ENCODE measurements at places on chromosomes 5 and 9.

GRCh38 chr5:154202379-154203260 lies 12.1 kb downstream of the GALNT10 start:
- DNase-seq, result peak; percentile 57

- no peak for DNase-seq
These were observed 5.2 kb downstream of the MEF2C start for GRCh38 chr5:88877826-88878225.

- no peak for DNase-seq
These were observed 66.8 kb downstream of the TBCA start for GRCh38 chr5:77709340-77709739.

DNA sequence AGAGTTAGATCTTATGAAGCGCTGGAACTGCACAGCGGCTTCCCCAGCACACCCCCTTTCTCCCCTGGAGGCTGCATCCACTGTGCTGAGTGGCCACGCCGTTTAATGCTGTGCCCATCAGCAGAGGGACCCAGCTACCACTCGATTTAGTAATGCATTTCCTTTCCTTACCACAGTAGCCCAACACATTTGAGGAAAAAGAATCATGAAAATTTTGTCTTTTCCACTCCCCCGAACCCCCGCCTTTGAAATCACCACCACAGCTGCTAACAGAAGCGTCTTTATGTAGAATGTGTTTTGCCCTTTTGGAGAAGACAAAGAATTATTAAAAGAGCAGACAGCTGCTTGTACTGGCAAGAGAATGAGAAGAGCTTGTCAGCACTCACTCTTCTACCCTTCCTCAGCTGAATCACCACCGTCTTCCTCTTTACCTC lies 73.2 kb downstream of the ACER2 start:
- no peak for DNase-seq

DNA sequence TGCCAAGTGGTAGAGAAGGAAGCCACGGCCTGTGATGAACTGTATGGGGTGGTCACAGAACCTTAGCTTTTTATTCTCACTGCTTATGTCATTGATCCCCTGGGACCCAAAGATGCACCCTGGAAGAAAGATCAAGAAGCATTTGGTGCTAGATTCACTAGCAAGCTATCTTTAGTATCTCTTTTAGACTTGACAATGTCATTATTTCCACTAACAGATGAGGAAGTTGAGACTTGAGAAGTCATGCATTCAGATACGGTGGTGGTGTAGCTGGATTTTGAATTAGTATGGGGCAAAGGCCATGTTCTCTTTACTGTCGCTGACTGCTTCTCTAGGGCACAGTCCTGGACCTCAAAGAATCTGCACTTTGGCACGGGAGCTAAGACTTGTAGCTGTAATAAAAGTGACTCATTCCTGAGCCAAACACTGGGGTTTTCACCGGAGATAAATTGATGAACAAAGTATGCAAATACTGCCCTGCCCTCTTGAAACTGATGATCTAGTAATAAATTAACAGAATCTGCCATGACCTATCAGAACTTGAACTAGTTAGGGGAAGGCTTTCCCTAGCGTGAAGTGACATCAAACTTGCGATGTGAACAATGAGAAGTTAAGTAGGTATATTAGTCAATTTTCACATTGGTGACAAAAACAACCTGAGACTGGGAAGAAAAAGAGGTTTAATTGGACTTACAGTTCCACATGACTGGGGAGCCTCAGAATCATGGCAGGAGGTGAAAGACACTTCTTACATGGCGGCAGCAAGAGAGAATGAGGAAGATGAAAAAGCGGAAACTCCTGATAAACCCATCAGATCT lies 5.4 kb downstream of the GDA start:
- DNase-seq, result no peak

GRCh38 chr5:142325725-142326479 lies 1.1 kb upstream of the SPRY4 start:
- DNase-seq, result no peak

DNA sequence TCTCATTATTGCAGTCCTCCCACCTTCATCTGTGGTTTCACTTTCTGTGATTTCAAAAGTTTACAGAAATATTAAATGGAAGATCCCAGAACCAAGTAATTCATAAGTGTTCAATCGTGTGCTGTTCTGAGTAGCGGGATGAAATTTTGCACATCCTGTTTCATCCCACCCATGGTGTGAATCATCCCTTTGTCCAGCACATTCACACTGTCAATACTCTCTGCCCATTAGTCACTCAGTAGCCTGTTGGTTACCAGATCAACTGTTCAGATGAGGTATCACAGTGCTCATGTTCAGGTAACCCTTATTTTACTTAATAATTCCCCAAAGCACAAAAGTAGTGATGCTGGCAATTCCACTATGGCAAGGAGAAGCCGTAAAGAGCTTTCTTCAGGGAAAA lies 26.8 kb downstream of the FAM81B start:
- no peak for DNase-seq

- no peak for DNase-seq
These were observed 15.4 kb upstream of the OCLN start for GRCh38 chr5:69477170-69477569.

GRCh38 chr5:113117543-113118115 lies 141.0 kb downstream of the DCP2 start:
- DNase-seq, result no peak

DNA sequence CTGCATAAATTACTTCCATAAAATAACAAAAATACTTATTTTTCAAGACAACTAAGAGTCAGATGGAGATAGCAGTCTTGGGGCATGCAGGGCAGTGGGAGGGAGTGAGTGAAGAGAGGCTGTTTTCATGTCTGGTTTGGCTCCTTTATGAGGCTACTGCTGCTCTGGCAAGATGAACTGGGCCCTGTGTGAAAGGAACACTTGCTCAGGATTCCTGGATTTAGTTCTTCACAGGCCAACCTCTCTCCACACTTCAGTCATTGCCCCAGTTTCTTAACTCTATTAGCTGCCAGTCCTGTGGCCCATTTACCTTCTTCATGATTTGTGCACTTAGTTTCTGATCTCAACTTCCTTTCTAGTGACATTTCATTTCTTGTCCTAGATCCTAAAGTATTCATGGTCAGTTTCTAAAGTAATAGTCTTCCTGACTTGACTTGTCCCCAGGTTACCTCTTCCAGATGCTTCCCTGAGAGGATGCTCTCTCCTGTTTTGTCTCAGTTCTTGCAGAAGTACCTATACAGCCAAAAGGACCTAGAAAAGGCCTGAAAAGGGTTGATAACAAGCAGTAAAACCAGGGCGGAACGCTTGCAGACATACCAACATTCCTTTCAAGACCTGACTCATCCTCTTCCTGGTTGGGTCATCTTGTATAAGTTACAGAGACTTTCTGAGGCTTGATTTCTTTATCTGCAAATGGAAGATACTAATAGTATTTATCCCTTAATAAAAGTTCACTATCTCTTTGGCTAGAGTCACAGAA lies 77.0 kb upstream of the ZFAND5 start:
- DNase-seq, result no peak

DNA sequence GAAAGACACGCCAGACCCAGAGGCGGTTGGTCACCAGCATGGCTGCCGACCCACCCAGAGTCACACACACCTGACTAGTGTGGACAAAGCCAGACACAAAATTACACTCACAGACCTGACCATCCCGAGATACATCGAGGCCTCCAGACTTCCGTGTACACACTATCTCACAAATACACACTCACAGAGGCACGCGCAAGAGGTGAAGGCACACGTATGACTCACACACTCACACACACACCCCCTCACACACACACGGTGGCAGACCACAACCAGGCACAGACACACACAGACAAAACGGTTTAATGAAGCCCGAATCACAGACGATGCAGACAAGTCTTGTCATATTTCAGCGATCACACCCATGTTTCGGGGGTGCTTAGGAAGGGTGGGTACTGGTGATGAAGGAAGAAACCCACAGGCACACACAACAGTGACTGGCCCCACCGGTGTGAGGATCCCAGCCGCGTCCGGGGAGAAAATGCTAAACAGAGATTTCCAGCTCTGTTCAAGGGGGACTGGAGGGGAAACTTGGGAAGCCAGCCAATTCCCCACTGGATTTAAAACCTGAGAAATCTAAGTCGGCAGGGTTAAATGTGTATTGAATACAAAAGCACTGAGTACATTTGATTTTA lies 51.3 kb downstream of the CRB2 start:
- DNase-seq, result no peak

GRCh38 chr9:126125577-126125976 lies 201.1 kb upstream of the MVB12B start:
- DNase-seq, result no peak

- DNase-seq, result no peak
These were observed 4.7 kb upstream of the YTHDC2 start for GRCh38 chr5:113508756-113509155.

DNA sequence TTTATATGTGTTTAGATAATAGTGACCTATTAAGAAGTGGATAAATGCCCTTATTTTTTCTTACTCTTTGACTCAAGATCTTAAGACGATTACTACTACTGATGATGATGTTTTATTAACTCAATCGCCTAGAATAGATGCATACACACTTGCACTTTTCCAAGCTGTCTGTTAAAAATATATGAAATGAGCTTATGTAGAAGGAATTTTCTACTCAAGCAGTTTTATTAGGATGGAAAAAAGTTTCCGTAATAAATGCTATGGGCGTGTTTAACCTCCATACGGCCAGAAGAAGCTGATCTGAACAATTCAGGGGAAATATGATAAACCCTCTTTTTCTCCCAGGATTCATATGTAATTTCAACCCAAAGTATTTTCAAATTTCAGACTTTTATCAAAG lies 455.7 kb upstream of the MPDZ start:
- DNase-seq, result no peak

DNA sequence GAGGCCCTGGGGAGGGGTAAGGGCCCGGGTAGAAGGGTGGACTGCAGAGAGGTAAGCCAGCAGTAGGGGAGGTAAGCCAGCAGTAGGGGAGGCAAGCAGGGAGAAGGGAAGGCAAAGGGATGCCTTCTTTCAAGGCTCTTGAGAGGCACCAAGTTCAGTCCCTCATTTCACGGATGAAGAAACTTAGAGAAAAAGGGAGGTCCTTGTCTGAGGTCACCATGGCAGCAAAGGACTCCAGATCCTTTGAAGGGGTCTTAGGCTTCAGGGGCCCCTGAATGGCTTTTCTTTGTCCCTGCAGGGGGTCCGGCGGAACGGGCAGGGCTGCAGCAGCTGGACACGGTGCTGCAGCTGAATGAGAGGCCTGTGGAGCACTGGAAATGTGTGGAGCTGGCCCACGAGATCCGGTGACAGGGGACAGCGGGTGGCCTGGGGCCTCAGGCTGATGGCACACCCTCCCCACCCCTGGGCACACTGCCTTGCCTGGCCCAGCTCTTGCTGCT lies 42.6 kb downstream of the RGS3 start:
- DNase-seq, result no peak

- DNase-seq, result no peak
These were observed 70.1 kb downstream of the TRIO start for GRCh38 chr5:14213253-14213652.

- no peak for DNase-seq
These were observed 20.9 kb downstream of the GZMA start for GRCh38 chr5:55123365-55123764.

DNA sequence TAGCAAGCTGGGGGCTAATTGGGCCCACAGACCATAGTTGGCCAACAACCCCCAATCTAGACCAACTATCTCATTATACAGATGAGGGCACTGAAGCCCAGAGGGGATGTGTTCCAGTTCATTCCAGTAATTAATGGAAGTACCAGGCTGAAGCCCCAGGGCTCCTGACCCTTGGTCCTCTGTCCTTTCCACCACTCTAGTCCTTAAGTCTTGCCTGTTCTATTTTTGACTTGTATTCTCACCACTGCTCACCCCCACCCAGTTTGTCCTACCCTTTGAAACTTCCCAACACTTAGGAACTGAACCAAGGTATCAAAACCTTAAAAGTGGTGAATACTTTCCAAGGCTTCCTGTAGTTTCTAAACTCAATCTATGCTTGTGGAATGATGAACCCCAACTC lies 407.4 kb downstream of the ENC1 start:
- DNase-seq, result no peak

- no peak for DNase-seq
These were observed 133.8 kb downstream of the ARHGEF28 start for GRCh38 chr5:73759771-73760170.

DNA sequence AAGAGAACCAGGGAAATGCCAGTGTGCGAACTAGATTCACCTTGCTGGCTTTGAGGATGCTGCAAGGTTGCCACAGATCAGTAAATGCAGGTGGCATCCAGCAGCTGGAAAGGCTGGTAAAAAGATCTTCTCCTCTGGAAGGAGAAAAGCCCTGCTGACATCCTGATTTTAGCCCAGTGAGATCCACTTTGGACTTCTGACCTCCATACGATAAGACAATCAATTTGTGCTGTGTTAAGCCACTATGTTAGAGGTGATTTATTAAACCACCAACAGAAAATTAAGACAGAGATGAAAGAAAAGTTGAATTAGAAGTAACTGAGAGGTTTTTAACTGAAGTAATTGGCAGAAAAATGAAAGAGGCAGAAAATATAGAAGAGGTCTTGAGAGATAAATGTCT lies 283.8 kb upstream of the CDH12 start:
- DNase-seq, result no peak

- no peak for DNase-seq
These were observed 48.0 kb downstream of the GABRB2 start for GRCh38 chr5:161498531-161498930.

DNA sequence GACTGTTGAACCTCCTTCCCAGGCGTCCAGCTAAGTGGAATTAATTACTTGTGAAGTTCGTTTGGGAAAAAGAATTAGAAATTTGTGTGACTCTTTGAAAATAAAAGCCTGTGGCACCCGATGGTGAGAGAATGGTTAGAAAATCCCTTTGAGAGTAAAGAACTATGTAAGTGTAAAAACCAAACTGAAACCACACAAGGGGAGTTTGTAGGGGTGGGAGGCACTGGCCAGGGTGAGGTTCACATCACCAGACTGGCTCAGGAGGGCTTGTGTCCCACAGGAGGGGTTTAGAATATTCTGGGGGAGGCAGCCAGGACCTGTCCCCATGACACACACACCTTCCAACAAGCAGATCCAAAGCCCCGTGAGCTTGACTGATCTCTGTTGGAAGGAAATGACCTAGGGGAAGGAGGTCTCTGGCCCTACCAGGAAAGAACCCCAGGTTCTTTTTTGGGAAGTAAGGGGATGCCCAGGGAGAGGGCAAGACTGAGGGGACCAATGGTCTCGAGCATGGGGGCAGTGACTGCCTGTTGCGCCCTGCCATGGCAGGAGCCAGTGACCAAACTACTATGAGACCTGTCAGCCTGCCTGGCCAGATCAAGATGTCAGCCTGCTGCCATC lies 4.3 kb downstream of the SPATA24 start:
- no peak for DNase-seq

GRCh38 chr9:135601988-135602387 lies 37.4 kb downstream of the GLT6D1 start:
- no peak for DNase-seq

GRCh38 chr9:88898039-88898720 lies 93.1 kb upstream of the S1PR3 start:
- no peak for DNase-seq

GRCh38 chr5:168288349-168289245 lies 2.8 kb upstream of the WWC1 start:
- DNase-seq, result no peak

Data from CD4-positive, alpha-beta T cell treated with Interleukin-12 subunit alpha and Interleukin-12 subunit beta, for 1 hour (primary cell).